ENCODE measurements at places on chromosomes 3 and 15.

DNA sequence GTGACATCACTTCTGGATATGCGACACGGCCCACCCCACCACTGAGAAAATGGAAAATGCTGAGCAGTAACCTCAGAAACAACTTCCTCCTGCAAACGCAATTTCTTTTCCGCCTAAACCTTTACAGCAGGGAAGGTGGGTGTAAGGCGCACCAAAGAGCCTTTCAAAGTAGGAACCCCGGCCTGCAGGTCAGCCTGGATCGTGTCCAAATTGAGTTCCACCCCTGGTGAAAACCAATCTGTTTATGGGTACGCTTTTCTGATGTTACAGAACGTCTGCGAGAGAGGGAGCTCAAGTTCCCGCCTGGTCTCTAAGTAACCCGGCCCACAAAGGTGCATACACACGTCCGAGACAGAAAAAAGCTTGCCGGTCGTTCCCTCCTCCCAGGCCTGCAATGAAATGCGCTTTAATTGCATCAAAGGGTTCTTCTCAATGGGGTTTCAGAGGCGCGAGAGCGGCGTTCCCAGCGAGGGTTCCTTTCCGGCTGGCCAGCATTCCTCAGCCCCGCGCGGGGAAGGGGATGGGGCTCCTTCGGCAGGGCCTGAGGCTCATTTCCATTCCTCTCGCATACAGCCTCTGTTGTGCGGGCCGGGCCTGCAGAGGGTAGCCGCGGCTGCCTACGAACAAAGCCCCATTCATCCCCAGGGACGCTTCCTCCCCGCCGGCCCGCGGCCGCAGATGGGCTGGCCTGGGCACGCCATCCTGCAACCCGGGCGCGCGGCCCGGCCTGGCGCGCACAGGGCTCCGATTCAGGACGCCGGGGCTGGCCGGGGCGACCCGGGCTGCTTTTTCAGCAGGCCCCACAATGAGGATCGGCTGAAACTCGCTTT lies 138.1 kb downstream of the TMCO5A start:
- no peak for DNase-seq

DNA sequence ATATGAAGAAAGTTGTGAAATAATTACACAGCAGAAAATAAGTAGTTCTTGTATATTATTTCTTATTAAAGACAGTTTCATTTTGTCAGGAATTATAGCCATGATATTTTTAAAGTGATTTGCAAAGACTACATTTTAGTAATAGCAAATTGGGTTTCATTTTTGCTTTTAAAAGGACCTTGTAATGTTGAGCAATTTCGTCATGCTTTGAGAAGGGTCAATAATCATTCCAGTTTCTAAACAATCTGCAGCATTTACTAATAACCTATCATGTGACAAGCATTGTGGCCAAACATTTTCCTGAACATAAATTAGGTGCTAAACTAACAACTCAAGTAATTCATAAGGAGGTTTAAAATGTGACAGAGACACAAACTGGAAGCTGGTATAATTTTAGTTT lies 214.4 kb upstream of the CBLB start:
- DNase-seq: no peak

DNA sequence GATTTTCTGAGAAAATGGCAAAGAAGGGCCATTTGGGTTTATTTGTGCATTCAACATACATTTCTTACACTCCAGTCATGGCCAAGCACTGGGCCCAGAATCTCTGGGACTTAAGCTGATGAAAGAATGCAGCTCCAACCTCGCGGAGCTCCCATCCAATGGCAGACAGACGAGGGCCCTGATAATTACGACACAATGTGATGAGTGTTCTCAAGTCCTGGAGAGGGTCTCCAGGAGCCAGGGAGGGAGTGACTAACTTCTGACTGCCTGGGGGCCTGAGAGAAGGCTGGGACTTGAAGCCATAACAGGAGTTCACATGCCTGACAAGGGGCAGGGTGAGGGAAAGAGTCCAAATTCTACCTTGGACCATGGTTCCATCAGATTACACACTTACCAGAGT lies 42.6 kb upstream of the BNC1 start:
- DNase-seq: no peak

DNA sequence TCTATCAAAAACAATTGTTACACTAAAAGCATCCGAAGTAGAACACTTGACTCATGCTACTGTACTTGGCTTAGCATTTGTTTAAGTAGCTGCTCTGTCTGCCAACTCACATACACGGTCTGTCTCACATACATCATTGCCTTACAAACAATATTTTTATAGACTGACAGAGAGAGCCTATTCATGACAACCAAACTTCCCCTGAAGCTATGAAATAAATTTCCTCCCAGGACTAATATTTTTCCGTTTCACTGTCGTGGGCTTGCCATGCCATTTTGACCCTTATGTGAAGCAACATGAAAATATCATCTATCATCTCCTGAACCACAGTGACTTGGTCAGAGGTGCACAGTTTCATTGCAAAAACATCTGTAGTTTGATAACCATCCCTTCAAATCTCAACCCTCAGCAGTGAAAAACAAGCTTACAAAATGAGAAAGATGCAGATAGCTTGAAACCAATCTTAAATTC lies 66.5 kb upstream of the PYGO1 start:
- DNase-seq: no peak

- no peak for DNase-seq
Observed at GRCh38 chr15:68051109-68051508, 3.0 kb upstream of the PIAS1 start.

DNA sequence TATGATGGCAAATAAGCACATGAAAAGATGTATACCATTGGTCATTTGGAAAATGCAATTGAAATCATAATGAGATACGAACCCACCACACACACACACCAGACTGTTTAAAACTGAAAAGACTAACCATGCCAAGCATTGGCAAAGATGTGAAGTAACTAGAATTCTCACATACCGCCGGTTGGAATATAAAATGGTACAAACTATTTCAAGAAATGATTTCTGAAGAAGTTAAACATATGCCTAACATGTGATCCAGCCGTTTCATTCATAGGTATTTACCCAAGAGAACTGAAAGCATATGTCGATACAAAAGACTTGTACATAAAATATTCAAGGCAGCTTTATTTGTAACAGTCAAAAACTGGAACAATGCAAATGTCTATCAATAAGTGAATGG lies 28.9 kb downstream of the HES1 start:
- DNase-seq: no peak

DNA sequence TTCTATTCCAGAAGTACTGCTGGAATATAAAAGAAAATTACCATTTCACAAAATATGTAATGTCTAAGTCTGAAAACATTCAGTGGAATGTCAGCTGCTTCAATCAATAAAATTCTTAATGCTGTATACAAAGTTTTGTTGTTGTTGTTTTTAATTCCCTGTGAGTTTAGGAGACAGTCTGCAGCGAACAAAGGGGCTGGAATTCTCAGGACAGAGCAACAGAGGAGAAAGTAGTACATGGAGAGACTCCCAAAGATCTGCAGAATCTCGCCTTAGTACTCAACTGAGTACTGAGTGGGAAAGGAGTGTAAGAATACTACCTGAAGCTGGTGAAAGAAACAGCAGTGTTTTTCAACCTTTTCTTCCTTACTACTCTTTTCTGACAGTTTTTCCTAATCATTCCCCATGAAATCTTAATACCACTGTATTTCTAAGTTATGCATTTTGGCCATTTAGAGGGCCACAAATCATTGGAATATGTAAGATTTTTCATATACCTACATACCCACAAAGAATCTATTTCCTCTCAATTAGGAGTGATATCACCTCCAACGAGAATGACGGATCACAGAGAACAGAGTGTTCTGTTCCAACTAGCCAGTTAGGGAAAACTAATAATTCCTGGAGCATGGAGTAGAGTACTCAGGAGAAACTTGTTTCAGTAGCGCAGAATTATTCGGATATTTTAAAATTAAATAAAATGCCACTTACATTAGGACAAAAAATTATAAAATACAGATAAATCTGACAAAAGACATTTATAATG lies 16.0 kb downstream of the ANKRD28 start:
- DNase-seq: no peak
